ENCODE measurements at places on chromosomes 11 and 22.

- DNase-seq: no peak
These were observed 135.9 kb downstream of the FDX1 start for GRCh38 chr11:110565357-110566336.

- DNase-seq: no peak
These were observed at the start of gene PLAAT3 for GRCh38 chr11:63614136-63614671. PLAAT3 (minus strand) TSS chr11:63614433; CDS start chr11:63614014, 419 bp downstream.

DNA sequence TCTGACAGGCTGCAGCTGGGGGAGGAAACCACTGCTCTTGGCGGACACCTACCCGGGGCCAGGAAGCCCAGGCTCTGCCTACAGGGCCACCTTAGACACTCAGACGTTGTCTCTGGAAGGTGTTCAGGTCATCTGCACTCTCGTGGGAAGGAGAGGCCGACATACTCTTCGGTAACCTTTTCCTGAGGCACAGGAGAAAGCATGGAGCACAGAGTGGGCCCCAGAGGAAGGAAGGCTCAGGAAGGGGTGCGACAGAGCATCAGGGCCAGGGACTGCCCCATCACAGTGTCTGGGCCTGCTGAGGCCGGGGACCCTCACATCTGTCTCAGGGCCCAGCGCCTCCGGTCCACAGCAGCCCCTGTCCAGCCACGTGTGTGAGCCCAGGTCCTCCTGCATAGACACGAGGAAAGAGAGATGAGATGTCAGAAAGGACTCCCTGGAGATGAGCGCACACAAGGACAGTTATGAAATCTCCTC, 18.2 kb upstream of the TUB start:
- DNase-seq: no peak

DNA sequence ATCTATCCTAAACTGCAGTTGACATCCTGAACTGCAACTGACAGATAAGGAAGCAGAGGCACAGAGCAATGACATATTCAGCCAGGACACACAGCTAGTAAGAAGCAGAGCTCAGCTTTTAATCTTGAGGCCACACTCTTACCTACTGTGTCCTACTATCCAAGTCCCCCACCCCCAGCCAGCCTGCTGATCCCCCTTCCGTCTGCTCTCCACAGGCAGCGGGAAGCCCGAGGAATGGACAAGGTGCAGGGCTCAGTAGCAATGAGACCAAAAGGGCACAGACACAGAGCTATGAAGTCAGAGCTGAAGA, 4.3 kb downstream of the POLR3H start:
- DNase-seq: no peak

- no peak for DNase-seq
These were observed 153.6 kb downstream of the RCN1 start for GRCh38 chr11:32244453-32244852.

DNA sequence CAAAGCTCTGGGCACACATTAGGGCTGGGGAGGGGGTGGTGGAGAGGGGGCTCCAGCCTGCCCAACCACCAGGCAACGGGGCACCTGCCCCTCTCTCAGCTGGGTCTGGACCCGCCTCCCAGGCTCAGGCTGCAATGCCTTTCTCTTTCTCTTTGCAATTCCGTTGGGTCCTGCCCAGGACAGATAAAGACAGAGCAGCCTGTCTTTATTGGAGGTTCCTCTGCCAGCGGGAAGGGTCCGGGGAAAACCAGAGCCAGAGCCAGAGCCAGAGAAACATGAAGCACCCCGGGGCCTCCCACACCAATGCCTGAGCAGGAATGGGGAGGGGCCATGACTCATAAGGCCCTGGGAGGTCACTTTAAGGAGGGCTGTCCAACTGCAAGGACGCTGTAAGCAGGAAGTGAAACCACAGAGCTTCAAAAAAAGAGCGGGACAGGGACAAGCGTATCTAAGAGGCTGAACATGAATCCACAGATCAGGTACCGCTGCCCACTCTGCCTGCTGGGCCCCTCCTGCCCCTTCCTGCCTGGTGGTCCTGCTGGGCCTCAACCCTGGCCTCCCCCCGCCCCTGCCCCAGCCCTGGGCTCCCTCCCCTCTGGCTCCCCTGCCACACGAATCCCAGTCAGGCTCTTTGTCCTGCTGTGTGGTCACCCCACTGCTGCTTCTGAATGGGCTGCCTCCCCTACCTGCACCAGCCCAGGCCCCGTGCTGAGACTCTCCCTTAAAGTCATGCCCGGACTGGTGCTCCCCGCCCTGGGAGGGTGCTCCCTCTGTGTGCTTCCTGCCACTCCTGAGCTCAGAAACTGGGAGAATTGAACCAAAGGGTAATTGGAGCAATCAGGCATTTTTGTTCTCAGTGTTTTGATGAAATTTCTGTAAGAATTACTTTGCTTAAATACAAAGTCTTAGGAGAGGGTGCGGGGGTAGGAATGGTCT, at the start of gene APOBEC3B:
APOBEC3B (plus strand) TSS at position 356 of the 936 bp plus-strand sequence; CDS start at position 463, 107 bp downstream.
- peak; percentile 56 for DNase-seq

DNA sequence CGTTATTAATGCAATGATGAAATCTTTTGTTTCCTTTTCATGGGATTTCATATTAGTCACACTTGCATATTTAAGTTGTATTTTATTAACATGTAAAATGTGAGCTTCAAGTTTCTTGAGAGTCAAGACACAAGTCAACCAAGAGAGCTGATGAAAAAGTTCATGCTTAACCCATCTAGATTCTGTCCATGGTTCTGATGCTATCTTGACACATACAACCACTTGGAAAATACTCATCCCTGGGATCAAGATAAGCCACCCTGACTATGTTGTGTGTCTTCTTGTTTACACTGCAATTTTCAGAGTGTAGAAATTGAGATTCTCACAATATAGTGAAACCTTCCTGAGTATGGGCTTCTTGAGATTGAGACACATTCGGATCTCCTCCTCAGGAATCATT, 664 bp upstream of the OR10A4 start:
- no peak for DNase-seq

GRCh38 chr22:38413085-38414008, 41.7 kb downstream of the KCNJ4 start:
- DNase-seq: no peak

DNA sequence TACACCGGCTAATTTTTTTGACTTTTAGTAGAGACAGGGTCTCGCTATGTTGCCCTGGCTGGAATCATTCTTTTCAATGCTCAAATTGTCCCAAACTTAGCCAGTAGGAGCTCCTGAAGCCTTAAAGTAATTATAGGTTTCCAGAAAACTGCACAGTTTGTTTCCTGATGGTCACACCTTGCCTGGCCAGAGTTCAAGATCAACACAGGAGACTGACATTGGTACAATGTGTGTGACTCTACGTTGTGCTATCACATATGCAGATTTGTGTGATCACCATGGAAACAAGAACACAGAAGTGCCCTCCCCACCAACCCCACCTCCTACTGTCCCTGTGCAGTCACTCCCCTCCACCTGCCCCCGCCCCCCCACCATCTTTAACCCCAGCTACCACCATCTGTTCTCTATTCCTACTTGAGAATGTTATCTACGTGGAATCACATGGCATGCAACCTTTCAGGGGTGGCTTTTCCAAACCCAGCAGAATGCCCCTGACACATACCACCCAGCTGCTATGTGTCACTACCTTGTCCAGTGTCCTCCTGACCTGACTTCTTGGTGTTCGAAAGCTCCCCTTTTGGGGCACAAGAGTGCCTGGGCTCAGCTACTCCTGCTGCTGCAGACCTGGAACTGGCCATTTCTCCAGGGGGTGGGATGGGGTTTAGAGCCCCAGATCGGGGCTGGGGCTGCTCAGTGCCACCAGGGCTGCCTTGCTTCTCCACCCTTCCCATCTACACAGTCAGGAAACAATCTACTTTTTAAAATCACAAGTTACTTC, 6.1 kb upstream of the NAP1L4 start:
- no peak for DNase-seq

DNA sequence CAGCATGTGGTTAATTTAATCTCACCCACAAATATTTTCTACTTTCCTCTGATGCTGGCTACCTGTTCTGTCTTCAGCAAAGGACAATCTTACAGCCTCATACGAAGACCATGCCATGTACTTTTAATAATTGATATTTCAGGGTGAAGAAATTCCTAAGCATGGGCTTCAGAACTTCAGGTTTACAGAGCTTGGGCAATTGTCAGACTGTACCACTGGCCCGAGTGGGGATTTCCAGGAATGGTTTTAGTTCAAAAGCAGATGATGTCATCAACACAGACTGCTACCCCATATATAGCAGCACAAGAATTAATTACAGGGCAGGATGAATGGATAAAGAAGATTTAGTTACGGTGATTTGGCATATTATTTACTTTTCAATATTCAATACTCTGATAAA, 171.8 kb downstream of the ETS1 start:
- no peak for DNase-seq

GRCh38 chr11:61873588-61874376, 17.6 kb downstream of the FADS3 start:
- no peak for DNase-seq

GRCh38 chr11:128174465-128175291, 412.7 kb downstream of the ETS1 start:
- DNase-seq: no peak

DNA sequence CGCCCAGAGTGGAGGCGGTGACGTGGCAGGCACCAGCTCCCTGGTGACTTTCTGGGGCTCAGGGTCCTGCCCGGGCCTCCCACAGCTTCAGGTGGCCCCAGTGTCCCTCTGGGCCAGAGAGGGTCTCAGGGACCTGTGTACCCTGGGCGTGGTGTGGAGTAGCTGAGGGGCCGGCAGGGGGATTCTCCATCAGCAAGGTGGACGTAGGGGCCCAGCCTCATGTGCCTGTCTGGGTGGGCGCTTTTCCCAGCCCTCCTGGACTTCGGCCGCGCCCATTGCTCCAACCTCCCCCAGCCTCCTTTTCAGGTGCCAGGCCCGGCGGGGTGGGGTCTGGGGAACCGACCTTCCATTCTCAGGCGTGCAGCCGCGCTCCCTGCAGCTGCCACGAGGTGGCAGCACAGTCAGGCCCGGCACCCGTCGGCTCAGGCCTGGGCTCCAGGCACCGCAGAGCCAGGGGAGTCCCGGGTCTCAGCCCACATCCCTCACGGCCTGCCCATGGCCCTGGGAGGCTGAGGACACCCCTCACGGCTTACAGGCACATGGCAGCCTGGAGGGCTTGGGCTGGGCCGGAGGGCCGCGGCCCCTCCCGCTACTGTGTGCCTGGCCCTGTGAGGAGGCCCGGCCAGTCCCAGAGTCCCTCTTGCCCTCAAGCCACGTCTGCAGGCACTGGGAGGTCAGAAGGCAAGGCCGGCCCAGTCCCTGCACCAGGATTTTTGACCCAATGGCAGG, 19.9 kb upstream of the MUC5B start:
- DNase-seq: peak; percentile 21

GRCh38 chr22:50702261-50702671, 29.6 kb downstream of the SHANK3 start:
- DNase-seq: no peak

DNA sequence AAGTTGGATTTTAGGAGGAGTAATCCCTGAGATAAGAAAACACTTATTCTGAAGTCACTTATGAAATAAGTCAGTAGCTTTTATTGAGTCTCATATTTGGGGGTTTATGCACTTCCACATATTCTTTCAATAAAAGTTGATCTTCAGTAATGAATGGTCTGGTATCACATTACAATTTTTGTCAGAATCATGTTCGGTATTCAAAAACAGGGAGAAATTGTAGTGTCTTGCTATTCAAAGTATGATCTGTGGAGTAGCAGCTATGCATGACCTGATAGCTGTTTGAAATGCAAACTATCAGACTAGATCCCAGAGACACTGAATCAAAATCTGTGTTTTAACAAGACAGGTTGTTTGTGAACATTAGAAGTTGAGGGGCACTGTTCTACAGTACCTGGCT, 857.6 kb downstream of the METTL15 start:
- DNase-seq: no peak

DNA sequence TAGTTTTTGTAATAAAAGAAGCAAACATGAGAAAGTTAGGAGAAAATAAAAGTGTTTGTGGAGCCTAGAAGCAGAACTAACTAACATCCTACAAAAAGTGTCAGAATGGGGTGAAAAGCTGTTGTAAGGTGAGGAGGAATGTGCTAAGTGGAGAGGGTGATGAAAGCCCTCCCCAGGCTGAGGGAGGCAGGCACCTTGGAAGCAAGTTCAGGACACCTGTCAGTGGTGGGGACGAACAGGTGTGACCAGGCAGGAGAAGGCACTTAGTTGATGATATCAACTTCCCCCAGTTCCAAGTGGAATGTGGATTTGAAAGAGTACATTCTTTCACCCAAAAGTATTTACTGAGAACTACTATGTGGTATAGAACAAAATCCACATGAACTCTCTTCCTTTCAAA, 18.7 kb upstream of the BMAL1 start:
- DNase-seq: no peak

DNA sequence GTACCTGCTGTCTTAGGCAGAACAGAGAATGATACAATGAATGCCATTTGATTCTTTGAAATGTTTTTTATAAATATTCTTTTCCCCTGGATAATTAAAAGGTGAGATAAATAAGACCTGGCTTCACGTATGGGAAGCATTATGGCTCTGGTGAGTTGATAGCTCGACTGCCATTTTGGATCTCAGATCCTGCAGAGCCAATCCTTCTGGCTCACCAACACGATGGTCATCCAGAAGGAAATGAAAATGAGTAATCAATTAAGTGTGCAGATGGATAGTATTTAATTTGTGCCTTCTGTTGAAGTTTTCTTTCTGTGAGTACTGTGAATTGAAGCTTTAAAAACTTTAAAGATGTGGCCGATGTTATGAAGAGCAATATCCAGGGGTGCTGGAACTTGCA, 2.7 kb downstream of the TNRC6B start:
- no peak for DNase-seq

- no peak for DNase-seq
These were observed 35.2 kb downstream of the OR2AG2 start for GRCh38 chr11:6736495-6737121.

GRCh38 chr11:112884012-112884767, 77.0 kb upstream of the NCAM1 start:
- DNase-seq: no peak

GRCh38 chr11:35980686-35981390, 37.0 kb downstream of the LDLRAD3 start:
- DNase-seq: no peak

DNA sequence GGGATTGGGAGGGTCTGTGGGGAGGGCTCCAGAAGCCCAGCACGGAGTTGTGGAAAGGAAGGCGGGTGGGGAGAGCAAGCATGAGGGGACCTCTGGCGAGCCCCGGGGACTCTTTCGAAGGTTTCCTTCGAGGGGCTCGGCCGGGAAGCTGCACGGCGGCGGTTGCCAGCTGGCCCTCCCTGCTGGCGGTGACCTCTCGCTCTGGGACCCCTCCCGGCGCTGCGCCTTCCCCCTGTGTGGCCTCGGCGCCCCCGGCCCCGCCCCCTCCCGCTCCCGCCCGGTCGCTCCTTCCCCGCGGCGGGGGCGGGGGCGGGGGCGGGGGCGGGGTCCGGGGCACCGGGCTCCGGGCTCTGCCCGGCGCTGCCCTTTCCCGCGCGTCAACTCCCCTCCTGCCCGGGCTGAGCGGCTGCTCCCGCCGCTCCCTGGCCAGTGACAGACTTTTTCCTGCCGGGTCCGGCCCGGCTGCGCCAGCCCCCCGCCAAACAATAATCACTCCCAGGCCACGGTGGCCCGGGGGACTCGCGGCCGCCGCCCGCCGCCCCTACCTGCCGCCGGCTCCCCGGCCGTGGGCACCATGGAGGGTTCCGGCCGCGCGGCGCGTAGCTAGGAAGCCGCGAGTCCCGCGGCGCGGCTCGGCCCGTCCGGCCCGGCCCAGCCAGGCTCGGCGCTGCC, 941 bp downstream of the CLCF1 start:
- no peak for DNase-seq
